NCI-H1436 (cell line): ENCODE measurements at places on chromosomes 7 and 10.

- peak; percentile 44 for DNase-seq
Measured at GRCh38 chr7:157488281-157488680, 151.5 kb downstream of the DNAJB6 start.

GRCh38 chr7:121531175-121532070 lies 135.3 kb upstream of the FAM3C start:
- DNase-seq, result no peak

- DNase-seq, result peak; percentile 82
Measured at GRCh38 chr7:70355198-70356020, 757.1 kb downstream of the AUTS2 start.

- no peak for DNase-seq
Measured at GRCh38 chr7:113256883-113257531, 138.7 kb upstream of the SMIM30 start.

- no peak for DNase-seq
Measured at GRCh38 chr10:24969841-24970281, 17.5 kb upstream of the PRTFDC1 start.

GRCh38 chr10:98096316-98096715 lies 38.1 kb upstream of the R3HCC1L start:
- DNase-seq, result no peak

DNA sequence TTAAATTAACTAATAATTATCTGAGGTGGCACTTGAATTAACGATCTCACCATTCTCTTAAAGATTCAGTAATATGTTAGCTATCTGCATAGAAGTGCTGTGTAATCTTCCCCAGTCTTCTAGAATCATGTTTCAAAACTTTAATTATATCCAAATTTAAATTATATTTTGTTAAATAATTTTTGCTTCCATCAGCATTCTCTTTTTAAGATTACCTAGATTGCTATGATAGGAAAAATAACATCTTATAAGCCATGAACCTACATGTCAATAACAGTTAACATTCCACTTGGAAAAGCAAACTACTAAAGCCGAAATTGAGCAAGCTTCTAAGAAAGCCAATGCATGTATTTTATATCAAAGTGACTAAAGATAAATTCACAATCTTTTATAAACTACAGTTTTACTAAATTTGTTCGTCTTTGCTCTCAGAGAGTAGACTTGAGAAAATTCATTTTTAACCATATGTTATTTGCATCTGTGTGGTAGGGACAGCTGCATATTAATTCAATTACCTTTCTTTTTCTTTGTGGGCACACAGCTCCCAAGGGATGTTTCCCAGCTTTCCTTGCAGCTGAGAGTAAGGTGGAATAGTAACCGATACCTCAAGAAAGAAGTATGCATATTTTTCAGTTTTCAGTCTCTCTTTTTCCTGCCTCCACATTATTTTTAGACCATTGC lies 105.4 kb upstream of the ABCB5 start:
- no peak for DNase-seq

GRCh38 chr7:20470082-20470481 lies 139.4 kb downstream of the ITGB8 start:
- DNase-seq, result no peak

DNA sequence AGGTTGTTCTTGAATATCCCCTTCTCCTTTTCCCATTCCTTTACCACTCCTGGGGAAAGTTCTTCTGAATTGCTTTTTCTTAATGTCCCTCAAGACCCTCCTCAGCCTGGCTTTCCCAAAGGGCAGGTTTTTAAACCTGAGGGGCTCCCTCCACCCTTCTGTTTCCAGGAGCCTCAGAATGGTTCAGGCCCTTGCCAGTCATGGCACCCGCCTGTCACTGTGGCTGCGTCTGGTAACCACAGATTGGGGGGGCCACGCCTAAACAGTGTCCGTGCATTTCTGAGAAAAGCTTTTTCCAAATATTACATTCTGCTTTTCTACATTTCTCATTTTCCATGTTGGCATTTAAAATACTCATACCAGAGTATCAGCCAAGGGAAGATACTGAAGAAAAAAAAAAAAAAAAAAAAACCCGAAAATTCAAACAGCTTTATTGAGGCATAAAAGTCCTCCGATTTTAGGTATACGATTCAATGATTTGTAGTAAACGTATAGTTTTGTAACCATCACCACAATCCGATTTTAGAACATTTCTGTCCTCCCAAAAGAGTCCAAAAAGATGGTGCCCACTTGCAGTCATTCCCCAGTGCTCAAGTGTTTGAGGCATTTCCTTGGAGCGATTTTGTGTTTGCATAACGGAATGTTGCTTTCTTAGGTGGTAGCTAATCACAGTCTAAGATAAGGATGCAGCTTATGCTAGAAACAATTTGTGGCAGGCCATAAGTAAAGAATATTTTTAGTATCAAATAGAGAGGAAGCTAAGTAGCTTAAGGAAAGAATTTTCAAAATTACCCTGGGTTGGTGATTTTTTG lies 22.1 kb downstream of the HKDC1 start:
- no peak for DNase-seq

DNA sequence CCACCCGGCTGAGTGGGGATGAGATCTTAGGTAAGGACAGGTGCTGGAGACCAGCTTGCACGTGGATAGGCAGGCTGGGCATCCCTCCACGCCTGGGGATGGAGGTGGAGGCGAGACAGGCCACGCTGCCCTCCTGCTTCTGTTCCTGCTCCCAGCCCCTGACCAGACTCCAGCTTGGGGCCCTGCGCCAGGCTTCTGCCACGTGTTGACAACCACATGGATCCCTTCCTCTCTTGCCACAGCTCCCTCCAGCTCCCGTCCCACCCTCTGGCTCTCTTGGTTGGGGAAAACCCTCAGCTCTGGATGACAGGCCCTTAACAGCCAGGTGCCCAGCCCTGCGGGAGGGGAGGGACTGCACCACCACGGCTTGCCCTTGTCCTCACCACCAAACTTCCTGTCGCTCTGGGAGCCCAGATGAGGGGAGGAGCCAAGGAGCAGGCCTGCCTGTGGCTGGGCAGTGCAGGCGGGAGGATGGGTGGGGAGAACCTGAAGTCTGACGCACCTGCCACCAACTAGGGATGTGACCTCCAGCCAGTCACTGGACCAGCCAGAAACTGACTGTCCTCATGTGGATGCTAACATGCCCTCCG lies 36.0 kb downstream of the KCNH2 start:
- DNase-seq, result peak; percentile 26

- DNase-seq, result no peak
Measured at GRCh38 chr7:99011706-99012404, 132.1 kb downstream of the SMURF1 start.

- DNase-seq, result peak; percentile 71
Measured at GRCh38 chr10:75403939-75404814, 2.6 kb upstream of the ZNF503 start.

DNA sequence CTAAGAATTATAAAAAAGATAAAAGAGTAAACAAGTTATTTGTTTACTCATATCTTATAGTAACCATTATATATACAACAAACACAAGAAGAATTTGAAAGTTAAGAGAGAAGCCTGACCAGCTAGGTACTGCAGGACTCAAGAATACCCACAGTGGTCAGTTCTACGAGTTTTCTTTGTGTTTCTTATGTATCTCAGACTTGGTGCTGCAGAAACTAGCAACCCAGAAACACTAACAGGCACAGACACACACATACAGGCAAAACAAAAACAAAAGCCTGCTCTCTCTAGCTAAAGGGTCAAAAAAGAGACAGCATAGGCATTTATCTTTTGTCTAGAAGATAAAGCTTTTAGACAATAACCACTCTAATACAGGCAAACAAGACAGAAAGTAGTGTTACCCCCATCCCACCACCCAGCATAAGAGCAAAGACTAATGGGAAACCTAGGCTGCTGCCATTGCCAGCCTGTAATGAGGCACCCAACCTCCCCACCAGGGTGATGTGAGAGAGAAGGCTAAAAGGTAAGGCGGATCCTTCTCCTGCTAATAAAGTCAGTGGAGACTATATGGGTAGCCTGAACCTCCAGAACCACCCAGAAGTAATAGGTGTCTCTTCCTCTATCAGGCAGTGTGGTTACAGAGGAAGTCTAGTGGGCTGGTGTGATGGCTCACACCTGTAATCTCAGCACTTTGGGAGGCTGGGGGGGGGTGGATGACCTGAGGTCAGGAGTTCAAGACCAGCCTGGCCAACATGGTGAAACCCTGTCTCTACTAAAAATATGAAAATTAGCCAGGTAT lies 113.9 kb downstream of the DNAJC1 start:
- DNase-seq, result no peak

DNA sequence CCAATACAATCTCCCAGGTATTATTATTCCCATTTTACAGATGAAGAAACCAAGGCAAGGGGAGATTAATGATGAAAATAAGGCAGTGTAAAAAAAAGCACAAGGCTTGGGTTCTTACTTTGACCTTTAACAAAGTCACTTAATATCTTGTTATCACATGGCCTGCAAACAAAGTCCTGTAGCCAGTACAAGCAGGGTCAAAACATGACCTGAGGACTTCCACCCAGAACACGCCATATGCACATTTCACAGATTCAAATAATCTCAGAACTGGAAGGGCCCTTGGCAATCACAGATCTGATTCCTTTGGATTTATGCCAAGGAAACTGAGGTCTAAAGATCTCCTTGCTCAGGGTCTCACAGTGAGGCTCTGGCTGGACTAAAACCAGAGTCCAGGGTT lies 162.1 kb downstream of the KCNMA1 start:
- no peak for DNase-seq

- no peak for DNase-seq
Measured at GRCh38 chr10:116255886-116256751, 16.9 kb downstream of the GFRA1 start.

DNA sequence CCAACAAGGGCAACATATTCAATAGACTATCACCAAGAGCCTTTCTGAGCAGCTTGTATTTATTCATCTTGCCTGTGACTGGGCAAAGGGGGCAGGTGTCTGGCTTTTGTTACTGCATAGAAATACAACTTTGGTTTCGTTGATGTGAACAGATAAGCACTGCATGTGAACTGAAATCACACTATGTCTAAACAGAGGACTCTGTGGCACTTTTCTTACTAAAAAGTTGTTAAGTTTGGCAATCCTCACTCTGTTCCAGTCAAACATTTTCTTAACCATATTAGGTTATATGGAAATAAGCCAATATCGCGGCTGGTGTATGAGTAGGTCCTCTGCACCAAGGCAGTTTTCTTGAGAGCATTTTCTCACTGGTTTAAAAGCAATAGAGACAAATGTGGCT lies 48.5 kb downstream of the CALD1 start:
- DNase-seq, result no peak

GRCh38 chr7:138825049-138825721 lies 27.2 kb upstream of the ATP6V0A4 start:
- DNase-seq, result no peak

GRCh38 chr7:35512716-35513115 lies 182.2 kb downstream of the HERPUD2 start:
- DNase-seq, result no peak

- DNase-seq, result no peak
Measured at GRCh38 chr7:17654940-17655339, 285.4 kb downstream of the SNX13 start.

GRCh38 chr7:117791877-117792780 lies 81.1 kb downstream of the CTTNBP2 start:
- no peak for DNase-seq

DNA sequence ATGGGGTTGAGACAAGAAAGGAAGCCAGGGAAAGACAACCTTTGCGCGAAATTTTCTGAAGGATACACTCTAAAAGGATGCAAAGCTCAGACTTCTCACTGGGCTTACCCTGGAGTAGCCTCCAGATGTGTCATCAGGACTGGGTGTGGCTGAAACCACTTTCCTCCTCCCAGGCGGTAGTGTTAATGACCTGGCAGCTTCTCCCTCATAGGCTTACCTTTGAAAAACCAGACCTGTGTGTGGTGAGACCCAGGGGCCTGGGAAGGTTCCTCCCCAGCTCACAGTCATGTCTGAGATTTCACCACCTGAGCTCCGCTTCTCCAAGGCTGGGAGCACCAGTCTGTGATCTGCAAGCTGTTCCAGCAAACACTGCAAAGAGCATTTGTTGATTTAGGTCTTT lies 93.7 kb downstream of the EPC1 start:
- DNase-seq, result no peak
